ENCODE measurements at places on chromosomes 13 and 19.

DNA sequence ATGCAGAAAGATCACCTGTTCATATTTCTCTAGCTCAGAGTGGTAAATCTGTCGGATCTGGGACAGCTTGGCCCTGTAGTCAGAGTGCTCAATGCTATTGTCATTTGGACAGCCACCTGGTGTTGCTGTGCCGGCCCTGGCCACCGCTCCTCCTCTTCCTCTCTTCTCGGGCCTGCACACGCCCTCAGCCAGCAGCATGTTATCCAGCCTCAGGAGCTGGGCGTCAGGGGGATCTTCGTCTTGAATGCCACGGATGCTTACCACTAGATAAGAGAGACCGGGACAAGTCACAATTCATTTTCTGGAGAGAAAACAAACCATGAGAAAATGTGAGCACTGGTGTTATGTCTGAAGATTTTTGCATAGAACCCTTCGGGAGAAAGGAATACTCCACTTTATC, 32.5 kb downstream of the CILP2 start:
- peak; percentile 56 for DNase-seq

GRCh38 chr19:13860679-13861391, 16.1 kb upstream of the NANOS3 start:
- DNase-seq, result no peak

DNA sequence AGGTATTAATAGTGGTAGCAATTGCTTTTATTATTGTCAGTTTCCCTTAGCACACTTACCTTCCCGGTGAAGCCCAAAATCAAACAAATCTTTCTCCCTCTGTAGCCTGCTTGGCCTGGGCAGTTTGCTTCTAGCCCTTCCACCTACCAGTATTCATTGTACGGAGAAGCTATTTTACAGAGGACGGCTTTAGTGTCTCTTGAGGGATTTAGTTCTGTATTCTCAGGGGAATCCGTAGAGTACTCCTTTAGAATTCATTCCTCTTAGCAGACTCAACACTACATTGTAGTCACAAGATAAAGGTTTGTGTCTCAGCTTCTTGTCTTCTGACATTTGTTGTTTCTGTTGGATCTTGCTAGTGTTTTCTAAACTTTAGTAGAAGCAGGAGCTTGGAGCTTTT, 24.1 kb upstream of the WTIP start:
- DNase-seq, result no peak

DNA sequence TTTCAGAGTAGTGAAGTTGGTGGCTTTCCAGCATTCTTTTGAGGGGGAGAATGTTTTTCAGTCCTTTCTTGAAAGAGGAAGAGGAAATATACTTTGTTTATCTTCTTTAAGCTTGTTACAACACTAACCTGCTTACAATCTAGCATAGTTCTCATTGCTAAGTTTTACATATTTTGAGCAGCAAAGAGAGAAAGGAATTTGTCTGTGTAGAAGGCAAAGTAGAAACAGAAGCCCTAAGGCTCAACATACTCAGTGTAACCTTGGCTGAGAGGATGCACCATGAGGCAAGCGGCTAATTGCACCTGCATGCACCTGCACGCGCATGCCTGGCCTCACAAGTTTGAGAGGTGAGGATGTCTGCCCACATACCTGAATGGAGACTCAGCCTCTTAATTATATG, 2.2 kb downstream of the FRY start:
- DNase-seq, result no peak
